ENCODE measurements at places on chromosomes 5 and 9. TPM values are rescaled to one million over a fixed set of nuclear protein-coding genes. Genes with fewer than 3 reads are reported as not detected.

DNA sequence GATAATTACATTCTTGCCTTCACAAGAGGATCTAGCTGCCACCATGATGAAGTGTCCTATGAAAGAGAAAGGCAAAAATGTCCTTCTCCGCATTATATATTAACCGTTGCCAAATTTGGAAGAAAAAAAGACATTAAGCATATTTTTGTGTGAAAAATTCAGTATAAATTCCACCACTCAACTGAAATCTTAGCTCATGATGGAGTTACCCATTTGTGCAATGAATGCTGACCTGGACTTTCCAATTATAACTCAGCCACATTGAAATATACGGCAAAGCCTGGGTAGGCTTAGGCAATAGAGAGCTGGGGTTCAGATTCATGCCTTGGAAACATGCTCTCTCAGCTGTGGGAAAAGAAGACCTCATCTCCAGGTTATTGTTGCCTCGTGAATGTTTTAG lies 71.3 kb upstream of the VCAN start:
- H3K4me1 ChIP-seq, result no peaks in the 10 kb centered on the region
- H3K4me3 ChIP-seq, result no peak overlapping the region
- H3K27me3 ChIP-seq, result no peaks in the 10 kb centered on the region
- no peaks in the 10 kb centered on the region for H3K36me3 ChIP-seq
- no peak for DNase-seq

DNA sequence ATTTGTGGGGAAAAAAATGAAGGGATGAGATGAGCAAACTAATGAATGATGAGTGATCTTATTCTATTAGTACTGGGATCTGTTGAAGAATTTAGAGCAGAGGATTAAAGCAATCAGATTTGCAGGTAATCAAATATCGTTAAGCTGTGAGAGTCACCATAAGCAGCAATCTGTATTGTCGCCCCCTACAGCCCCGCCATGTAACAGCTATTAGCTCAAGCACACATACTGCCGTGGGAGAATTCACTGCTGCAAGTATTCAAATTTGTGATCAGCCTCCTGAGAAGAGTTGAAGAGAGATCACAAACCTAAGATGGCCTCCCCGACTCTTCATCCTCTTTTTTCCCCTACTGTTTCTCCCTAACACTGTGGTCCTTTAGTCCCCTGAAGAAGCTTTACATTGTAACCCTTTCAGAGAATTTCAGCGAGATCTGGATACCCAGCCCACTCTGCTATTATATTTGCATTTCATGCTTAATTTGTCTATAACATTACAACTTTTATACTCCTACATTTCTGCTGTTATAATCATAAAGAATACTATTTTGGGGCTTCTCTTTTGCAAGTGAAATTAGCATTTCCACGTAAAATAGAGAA lies 28.5 kb upstream of the PHF24 start:
- H3K4me1 ChIP-seq, result no peaks in the 10 kb centered on the region
- no peaks in the 10 kb centered on the region for H3K27me3 ChIP-seq
- H3K36me3 ChIP-seq, result no peaks in the 10 kb centered on the region
- DNase-seq, result no peak
- H3K4me3 ChIP-seq, result no peak overlapping the region

RBM18 gene
- 21.5 TPM for total RNA-seq

GRCh38 chr9:108003526-108003925 lies 514.0 kb upstream of the KLF4 start:
- no peak overlapping the region for H3K4me3 ChIP-seq
- H3K36me3 ChIP-seq, result no peaks in the 10 kb centered on the region
- no peak overlapping the region for H3K27ac ChIP-seq
- H3K4me1 ChIP-seq, result no peaks in the 10 kb centered on the region

DNA sequence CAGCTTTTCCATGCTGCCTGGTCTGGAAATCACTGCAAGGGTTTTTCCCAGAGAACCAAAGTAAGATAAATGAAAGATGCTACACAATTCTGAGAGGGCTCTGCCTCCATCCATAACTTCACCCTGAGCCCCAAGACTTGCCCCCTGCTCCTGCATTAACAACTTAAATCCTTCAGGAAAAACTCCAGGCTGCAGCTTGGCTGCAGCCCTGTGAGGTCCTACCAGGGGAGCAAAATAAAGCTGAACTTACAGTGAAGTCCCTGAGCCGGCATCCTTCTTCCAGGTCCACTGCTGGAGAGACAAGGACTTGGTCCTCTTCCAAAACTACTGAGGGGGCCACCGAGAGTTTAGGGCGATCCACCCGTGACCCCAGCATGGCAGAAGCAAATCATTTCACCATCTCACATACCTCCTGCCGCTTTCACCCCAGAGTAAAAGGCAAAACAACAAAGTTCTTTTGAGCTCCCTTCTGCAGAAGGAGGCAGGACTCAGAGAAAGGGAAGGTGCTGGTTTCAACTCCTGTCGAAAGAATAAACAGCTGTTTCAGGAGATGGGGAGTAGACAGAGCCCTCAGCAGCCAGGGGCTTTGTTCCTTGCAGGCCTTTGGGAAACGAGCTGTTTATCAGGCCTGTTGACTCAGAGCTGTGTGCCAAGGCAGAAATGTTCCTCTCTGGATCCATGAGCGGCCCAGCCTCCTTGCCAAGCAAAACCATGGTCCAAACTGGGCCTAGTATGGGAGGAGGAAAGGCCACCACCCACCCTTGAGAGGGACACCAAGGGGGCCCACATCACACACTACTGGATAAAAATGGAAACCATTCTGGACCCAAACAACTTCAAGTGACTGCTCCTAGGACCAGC lies 20.6 kb downstream of the GGTA1 start:
- no peaks in the 10 kb centered on the region for H3K4me1 ChIP-seq
- H3K4me3 ChIP-seq, result no peak overlapping the region
- no peak for DNase-seq
- H3K36me3 ChIP-seq, result no peaks in the 10 kb centered on the region

- no peaks in the 10 kb centered on the region for H3K27me3 ChIP-seq
- peaks cover 14% of the 10 kb centered on the region for H3K4me1 ChIP-seq
- DNase-seq, result peak; percentile 92
- H3K36me3 ChIP-seq, result no peaks in the 10 kb centered on the region
Observed at GRCh38 chr9:70418822-70419555, 4.5 kb upstream of the KLF9 start.

Measured in colonic mucosa (tissue), 4 donors.